ENCODE measurements at places on chromosomes 6 and 20.
A peak's percentile ranks its signal among the peaks of the same experiment; 100 is the strongest.

GRCh38 chr6:52362443-52363227 lies 684 bp downstream of the PAQR8 start:
- DNase-seq = no peak

GRCh38 chr6:53858913-53859312 lies 64.1 kb downstream of the LRRC1 start:
- no peak for DNase-seq

GRCh38 chr6:111724505-111724904 lies 118.8 kb upstream of the TRAF3IP2 start:
- DNase-seq = no peak

DNA sequence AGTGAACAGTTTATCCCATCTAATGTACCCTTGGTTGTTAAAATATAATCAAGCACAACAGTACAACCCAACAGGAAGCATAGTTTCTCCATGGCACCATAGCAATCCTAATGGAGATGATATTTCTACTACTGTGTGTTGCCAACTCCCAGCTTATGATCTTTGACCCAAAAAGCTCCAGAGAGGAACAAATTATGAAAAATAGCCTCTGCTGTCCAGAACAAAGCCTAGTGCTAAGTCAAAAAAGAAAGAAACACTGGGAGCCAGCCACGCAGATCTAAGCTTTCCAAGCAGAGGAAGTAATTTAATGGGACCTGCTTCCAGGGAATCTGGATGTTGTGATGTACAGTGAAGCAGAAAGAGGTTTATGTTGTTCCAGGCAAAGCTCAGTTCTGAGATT lies 52.2 kb upstream of the TASP1 start:
- no peak for DNase-seq

GRCh38 chr6:22954749-22955385 lies 385.5 kb downstream of the HDGFL1 start:
- no peak for DNase-seq

DNA sequence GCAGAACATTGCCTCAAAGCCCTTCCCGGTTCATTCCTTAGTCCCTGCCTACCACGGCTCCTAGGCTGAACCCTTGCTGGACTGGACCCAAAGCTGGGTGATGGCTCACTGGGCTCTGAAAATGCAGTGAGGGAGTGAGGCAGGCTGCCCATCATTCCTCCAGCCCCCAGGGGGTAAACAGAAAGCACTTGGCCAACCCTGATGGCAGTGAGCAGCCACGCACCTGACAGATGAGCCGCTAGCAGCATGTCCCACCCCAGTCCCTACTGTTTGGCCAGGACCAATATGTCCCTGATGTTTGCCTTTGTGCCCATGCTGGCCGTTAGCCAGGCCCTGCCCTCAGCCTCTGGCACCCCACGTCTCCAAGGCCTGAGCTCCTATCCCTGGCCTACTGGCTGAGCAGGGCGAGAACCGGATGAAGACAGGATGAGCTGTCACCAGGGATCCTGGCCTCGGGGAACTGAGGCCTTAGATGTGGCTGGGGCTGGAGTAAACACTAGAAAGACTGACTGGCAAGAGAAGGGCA lies 19.4 kb upstream of the BAK1 start:
- DNase-seq = no peak

GRCh38 chr20:51019656-51020592 lies 3.0 kb downstream of the KCNG1 start:
- no peak for DNase-seq

GRCh38 chr6:108914235-108915022 lies 66.2 kb downstream of the ARMC2 start:
- DNase-seq = no peak

GRCh38 chr6:168826726-168827585 lies 386.0 kb downstream of the SMOC2 start:
- DNase-seq = no peak

GRCh38 chr6:16372029-16372776 lies 133.8 kb downstream of the GMPR start:
- no peak for DNase-seq

DNA sequence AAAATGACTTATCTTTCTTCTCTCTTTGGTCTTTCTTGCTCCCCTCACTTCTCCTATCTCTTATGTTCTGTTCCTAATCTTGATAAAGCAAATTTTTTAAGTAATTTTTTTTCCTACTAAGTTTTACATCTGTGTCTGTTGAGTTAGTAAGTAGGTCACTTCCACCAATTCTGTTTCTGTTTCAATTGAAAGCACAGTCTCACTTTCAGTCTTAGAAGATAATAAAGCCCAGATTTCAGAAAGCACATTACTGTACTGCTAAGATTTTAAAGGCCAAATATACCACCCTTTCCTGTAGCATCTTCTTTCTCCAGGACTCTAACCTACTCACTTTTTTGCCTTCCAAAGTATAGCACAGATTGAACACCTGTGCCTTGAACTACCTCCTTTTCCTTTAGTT lies 866.1 kb upstream of the ADGRB3 start:
- no peak for DNase-seq

- no peak for DNase-seq
Observed at GRCh38 chr6:84220809-84221409, 6.5 kb downstream of the CEP162 start.

- DNase-seq = no peak
Observed at GRCh38 chr6:64672131-64672530, 1034.9 kb downstream of the EYS start.

- no peak for DNase-seq
Observed at GRCh38 chr20:4876731-4877130, 124.6 kb downstream of the SLC23A2 start.

- no peak for DNase-seq
Observed at GRCh38 chr20:58651559-58651945, 469 bp downstream of the STX16 start.

GRCh38 chr6:110958329-110959192 lies at the start of gene GTF3C6:
Gene GTF3C6 (plus strand): TSS chr6:110958706. CDS start chr6:110958770, 64 bp downstream.
- DNase-seq = peak; percentile 92

DNA sequence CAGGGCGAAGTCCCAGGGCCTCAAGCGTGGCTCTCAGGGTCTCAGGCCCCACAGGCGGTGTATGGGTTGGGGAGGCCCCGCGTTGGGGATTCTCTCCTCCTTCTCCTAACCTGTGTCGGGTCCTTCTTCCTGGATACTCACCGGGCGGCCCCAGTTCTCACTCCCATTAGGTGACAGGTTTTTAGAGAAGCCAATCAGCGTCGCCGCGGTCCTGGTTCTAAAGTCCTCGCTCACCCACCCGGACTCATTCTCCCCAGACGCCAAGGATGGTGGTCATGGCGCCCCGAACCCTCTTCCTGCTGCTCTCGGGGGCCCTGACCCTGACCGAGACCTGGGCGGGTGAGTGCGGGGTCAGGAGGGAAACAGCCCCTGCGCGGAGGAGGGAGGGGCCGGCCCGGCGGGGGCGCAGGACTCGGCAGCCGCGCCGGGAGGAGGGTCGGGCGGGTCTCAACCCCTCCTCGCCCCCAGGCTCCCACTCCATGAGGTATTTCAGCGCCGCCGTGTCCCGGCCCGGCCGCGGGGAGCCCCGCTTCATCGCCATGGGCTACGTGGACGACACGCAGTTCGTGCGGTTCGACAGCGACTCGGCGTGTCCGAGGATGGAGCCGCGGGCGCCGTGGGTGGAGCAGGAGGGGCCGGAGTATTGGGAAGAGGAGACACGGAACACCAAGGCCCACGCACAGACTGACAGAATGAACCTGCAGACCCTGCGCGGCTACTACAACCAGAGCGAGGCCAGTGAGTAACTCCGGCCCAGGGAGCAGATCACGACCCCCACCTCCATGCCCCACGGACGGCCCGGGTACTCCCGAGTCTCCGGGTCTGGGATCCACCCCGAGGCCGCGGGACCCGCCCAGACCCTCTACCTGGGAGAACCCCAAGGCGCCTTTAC lies at the start of gene HLA-G:
Gene HLA-G, plus strand, starts transcription at position 247 of the 892 bp plus-strand sequence. Its CDS starts 20 bp downstream, at position 267.
- no peak for DNase-seq

DNA sequence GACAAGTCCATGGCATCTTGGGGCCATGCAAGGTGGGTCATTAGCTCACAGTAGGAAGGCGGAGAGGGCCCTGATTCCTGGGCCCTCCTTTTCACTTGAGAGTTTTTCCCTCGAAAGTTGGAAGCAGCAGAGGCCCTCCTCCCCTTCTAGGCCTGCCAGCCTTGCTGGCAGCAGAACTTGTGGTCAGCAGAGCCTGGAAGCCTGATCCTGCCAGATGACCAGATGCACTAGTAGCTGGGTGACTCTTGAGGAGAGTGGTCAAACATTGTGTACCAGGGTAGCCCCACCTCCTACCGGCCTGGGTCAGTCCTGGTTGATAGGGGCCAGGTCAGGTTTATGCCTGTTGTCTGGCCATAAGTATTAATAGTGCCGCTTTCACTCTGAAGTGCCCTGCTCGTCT lies 3.8 kb upstream of the HMGA1 start:
- DNase-seq = no peak

GRCh38 chr20:37764333-37764935 lies 70.6 kb downstream of the CTNNBL1 start:
- DNase-seq = no peak

DNA sequence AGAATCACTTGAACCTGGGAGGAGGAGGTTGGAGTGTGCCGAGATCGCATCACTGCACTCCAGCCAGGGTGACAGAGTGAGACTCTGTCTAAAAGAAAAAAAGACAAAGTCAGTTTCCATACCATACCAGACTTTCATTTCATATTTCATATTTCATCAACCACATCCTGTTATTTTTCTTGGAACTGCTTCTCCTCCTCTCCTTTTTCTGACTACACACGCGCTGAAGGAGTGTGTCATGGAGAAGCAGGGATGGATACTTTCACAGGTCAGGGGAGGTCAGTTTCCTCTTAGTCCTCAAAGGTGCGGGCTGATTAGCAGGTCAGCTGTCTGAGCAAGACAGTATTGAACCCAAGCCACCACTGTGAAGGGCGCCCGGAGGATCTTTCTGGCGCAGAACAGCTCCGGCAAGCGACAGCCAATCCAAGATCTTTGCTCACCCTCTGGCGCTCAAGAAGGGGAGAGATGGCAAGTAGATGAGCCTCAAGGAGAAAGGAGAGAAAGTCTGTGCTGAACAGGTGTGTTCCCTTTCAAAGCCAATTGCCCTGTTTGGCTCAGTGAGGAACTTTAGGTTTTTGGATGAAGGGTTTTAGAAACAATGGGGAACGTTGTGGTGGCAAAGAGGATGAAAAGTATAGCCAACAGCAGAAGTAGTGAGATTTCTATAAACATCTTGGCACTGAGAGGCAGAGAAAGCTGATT lies 18.9 kb upstream of the SYNJ2 start:
- no peak for DNase-seq

DNA sequence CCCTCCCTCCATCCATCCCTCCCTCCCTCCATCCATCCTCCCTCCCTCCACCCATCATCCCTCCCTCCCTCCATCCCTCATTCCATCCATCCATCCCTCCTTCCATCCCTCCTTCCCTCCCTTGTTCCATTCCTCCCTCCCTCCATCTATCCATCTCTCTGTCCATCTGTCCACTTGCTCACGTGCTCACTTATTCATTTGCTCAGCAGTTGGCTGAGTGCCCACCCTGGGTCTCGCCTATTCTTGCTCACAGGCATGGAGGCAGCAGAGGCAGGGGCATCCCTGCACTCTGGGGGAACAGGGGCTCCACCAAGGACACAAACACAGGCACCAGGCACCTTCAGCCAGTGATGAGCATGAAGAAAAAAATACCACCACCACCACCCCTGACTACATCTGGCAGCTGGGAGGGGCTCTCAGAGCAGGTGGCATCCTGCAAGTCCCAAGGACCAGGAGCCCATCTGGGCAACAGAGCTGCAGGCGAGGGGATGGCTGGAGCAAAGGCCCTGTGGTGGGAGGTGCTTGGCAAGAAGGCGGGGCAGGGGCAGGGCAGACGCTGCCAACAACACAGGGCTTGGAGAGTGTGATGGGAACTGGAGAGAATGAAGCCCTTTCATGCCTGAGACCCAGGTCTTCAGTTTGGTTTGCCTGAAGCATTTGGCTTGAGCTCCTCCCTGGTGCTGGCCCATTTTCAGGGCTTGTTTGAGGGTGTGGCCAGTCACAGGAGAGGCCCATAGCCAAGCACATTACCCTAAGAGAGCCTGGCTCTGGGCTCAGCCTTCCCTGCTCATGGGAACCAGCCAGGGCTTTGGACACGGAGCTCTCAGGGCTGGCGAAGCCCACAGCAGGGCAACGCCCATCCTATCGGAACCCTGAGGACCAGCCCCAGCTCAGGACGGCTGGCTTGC lies 40.2 kb upstream of the MRGBP start:
- no peak for DNase-seq

DNA sequence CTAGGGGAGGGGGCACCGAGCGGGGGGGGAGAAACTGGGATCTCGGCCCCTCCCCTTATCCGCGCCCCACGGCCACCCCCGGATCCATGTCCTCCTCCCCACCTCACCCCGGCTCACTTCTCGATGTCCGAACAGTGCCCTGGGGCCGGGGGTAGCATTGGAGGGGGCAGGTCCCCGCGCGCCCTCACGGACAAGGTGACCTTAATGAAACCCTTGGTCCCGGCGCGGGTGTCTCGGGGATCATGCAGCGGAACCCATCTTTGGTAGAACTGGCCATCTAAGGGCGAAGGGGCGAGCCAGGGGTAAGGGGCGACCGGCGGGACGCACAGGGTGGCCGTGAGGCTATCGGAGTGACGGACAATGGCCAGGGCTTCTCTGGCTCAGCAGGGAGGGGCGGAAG lies 13.6 kb upstream of the SPAG4 start:
- no peak for DNase-seq

DNA sequence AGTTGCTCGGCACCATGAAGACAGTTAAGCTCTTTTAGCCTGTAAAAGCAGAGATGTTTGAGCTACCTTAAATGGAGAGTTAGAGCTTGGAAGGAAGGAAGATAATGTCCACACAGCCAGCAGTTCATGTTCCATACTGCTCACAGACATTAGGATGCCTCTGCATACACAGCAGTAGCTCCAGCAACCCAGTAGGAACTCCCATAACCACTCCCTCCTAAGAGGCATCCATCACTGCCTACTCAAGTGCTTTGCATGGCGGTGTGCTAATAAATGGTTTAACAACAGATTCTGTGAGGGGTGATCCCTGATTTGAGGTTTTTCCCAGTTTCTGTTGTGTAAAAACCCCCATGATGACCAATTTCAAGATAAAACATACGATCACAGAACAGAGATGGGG lies 286.4 kb downstream of the HACE1 start:
- DNase-seq = no peak

Data from prostate gland (tissue), 2 donors.